ENCODE measurements at places on chromosomes 3 and 15.

DNA sequence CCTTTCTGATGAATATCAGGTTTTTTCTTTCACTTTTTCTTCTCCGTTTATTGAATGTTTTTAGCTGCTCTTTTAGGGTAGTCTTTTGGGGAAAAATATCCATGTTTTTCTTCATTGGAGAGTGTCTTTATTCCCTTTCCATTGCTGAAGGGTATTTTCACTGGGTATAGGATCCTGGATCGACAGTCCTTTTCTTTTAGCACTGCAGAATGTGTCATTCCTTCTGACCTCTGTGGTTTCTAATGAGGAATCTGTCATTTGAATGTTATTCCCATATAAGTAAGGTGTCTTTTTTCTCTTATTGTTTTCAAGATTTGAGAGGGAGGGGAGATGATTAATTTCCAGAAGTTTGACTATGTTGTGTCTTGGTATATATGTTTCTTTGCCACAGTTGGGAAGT, 96.8 kb downstream of the BBX start:
- DNase-seq = no peak

- no peak for DNase-seq
Measured at GRCh38 chr15:59394166-59394661, 21.5 kb upstream of the MYO1E start.

DNA sequence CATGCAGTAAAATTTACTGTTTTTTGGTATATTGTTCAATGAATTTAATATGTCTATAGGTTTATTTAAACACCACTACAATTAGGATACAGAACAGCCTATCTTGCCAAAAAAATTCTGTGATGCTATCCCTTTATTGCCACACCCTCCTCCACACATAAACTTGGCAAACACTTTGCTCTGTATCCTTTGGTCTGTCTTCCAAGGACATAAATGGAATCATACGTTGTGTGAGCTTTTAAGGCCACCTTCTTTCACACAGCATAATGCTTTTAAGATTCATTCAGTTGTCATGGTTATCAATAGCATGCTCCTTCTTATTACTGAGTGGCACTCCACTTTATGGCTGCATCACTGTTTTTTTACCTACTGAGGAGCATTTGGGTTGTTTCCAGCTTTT, 71.5 kb downstream of the CERS3 start:
- DNase-seq = no peak

GRCh38 chr3:194596906-194597305, 36.3 kb downstream of the TMEM44 start:
- DNase-seq = no peak

- no peak for DNase-seq
Measured at GRCh38 chr3:10361375-10361774, 40.5 kb upstream of the SEC13 start.

DNA sequence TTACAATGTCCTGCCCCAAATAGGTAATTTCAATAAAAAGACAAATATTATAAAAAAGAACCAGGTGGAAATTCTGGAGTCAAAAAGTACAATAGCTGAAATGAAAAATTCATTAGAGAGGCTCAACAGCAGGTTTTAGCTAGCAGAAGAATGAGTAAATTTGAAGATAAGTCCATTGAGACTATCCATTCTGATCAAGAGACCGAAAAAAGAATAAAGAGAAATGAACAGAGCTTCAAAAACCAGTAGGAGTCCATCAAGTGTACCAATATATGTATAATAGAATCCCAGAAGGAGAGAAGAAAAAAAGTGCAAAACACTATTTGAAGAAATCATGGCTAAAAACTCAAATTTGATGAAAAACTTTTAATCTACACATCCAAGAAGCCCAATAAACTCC, 60.5 kb upstream of the POMGNT2 start:
- DNase-seq = no peak

- DNase-seq = no peak
Measured at GRCh38 chr3:155392138-155392537, 98.7 kb upstream of the STRIT1 start.

DNA sequence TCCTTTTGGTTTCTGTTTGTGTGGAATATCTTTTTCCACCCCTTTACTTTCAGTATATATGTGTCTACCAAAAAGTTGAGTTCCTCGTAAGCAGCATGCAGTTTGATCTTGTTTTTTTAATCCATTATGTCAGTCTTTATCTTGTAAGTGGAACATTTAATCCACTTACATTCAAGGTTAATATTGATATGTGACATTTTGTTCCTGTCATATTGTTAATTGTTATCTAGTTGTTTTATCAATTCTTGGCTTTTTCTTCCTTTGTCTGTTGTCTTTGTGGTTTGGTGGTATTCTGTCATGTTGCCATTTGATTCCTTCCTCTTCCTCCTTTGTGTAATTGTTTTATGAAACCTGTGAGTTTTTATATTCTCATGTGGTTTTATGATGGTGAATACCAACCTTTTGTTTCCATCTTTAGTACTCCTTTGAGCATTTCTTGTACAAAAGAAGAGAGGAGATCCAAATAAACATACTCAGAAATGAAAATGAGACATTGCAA, 43.4 kb upstream of the XCR1 start:
- DNase-seq = no peak

GRCh38 chr3:52452570-52453221, 1.1 kb downstream of the TNNC1 start:
- no peak for DNase-seq

- no peak for DNase-seq
Measured at GRCh38 chr15:90435652-90436337, 47.8 kb downstream of the IQGAP1 start.

- DNase-seq = no peak
Measured at GRCh38 chr3:80734920-80735319, 967.1 kb upstream of the ROBO1 start.

- no peak for DNase-seq
Measured at GRCh38 chr3:50164984-50165909, 10.1 kb downstream of the SEMA3F start.

DNA sequence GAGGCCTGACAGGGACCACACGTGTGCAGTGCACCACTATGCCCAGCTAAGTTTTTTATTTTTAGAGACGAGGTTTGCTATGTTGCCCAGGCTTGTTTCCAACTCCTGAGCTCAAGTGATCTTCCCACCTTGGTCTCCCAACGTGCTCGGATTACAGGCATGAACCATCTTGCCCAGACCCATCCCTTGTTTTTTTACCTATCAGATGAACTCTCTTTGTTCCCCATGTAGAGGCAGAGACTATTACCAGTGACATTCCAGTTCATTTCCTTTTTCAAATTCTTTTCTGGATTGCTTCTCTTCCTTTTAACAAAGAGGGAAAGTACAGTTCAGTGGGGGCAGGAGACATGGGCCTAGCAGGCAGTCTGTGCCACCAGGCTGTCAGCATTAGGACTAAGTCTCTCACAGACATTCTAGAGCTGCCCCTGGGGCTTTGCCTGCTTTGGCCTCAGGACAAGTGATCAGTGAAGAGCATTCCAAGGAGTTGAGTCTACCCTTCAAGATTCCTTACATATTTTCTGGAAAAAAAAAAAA, 103.5 kb upstream of the SLC7A14 start:
- no peak for DNase-seq

DNA sequence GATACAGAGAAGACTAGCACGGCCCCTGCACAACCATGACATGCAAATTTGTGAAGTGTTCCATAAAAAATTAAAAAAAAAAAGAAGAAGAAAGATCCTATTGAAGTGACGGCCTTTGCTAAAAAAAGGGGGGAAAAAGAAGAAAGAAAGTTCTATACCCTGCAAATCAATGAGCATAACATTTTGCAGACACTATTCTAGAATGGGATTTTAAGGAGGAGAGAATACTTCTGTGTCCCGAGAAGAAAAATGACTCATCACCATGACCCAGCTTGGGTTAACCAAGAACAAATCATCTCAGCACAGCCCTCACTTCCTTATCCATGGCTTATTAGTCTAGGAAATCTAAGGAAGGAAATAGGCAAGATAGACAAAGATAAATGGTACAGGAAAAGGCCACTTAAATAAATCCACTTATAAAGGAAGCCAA, 7.4 kb upstream of the SH3BP5 start:
- DNase-seq = no peak

DNA sequence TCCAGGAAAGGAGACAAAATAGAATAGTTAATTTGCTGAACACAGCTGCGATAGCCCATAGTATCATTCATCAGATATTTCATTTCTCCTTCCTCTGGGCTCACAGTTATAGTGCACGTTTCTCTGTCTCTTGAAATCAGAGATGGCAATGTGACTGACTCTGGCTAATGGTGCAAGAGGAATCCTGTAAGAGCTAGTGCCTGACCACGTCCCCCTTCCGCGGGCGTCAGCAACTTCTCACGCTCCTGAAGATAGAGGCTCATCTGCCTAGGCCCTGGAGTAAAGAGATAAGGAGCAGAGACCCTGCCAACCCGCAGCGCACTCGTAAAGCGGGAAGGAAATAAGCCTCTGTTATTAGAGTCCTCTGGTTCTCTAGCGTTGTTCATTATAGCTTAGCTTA, 391.8 kb downstream of the VPS13C start:
- DNase-seq = no peak

DNA sequence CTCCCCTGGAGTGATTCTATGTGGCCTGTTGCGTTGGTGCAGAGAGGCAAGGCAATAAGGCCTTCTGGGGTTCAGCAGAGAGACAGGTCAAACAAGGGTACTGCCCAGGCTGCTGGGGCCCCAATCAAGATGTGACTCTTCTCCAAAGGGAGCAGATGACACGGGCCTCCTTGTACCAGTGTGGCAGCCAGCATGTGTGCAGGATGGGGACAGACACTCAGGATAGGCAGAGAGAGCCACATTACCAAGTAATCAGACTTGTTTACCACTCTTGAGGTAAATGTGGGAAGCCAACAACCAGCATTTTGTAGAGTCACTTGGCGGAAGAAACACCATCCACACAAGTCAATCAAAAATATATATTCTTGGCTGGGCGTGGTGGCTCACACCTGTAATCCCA, 95.3 kb upstream of the DLG1 start:
- DNase-seq = no peak

DNA sequence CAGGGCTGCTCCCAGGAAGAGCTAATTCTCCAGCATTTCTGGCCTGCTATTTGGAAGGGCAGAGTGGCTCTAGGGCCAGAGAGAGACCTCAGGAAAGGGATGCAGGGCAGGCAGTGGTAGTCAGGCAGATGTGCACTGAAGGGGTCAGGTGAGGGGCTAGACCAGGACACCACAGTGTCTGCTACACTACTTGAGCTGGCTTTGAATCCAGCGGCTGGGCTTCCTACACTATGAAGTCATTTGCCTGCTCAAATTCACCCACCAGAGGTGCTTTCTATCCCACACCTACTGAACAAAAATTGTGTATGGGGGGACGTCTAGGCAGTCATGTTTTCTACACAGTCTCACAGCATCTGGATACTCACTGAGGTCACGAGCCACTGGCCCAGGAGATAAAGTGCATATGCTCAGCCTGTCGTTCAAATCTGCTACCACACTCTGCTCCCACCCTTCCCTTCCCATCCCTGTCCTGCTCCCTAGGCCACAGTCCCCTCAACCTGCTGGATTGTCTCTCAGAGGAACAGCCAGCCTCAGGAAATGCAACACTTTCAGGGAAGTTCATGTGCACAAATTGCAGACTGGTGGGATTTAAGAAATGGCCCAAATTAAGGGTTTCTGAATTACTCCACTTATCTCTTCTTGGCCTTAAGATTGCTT, 49.9 kb upstream of the SLC6A11 start:
- DNase-seq = no peak

DNA sequence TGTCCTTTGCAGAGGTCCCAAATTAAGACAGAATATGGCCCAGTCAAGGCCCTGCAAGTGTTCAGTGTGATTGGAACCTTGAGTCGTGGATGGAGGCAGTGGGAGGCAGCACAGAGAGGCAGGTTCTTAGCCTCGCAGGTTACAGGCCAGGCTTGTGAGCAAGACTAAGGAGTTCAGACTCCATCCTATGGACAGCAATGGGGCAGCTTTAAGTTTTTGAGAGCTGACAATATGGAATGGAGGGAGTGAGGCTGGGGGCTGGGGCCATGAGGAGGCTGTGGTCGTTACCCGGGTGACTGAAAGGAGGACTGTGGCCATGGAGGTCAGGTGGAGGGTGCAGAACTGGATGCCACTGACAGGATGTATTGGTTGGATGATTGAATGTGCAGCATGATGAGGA, 74.1 kb upstream of the PRR23C start:
- no peak for DNase-seq

DNA sequence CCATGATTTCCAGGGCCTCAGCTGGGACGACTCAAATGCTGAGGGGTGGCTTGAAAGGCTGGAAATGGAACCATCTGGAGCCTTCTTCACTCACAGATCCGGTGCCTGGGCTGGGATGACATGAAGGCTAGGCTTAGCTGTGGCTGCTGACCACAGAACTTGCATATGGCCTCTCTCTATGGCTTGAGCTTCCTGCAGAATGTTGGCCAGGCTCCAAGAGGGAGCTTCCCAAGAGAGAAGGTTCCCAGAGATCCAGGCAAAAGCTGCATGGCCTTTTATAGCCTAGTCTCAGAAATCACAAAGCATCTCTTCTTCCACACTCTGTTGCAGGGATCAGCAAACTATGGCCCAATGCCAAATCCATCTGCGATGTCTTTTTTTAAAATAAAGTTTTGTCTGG, 44.8 kb downstream of the GATM start:
- no peak for DNase-seq

DNA sequence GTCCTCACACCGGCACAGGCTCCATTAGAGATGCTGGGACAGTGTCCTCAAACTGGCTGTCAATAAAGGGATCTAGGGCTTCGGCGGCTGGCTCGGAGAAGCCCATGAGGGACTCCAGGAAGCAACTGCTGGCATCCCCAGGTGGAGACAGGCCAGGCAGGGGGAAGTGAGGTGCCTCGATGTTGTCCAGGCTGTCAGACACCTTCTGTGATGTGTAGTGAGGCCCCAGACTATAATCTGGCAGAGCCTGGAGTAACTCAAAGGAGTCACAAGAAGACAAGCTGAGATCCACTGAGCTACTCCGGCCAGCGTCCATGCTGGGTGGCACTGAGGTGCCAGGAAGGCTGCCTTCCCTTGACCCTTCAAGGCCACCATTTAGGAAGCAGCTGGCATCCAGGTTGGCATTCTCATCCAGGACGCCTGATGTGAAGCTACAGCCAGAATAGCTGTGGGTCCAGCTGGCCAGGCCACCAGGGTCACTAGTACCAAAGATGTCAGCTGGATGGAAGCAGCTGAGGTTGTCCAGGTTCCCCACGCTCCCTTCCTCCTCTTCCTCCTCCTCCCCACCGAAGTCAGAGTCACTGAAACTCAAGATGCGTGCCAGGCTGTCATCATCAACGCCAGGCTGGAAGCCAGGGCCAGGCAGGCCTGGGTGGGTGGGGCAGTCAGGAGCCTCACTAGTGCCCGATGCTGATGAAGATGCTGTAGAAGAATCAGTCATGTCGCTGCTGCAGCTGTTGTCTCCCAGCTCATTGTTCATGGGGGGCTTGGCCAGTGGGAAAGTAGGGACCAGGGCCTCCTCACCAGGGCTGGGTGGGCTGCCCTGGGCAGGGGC, 10.1 kb downstream of the CSRNP1 start:
- no peak for DNase-seq

- no peak for DNase-seq
Measured at GRCh38 chr3:11638495-11639358, 5.0 kb downstream of the VGLL4 start.

DNA sequence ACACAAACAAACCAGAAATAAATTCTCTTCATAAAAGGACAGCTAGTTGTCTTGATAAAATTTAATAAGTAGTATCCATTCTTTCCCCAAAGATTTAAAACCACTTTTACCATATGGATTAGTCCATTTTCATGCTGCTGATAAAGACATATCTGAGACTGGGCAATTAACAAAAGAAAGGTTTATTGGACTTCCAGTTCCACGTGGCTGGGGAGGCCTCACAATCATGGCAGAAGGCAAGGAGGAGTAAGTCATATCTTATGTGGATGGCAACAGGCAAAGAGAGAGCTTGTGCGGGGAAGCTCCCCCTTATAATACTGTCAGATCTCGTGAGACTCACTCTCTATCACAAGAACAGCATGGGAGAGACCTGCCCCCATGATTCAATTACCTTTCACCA, 38.7 kb downstream of the C2CD4B start:
- no peak for DNase-seq
